ENCODE measurements at places on chromosomes 1 and 21. TPM values are rescaled to one million over a fixed set of nuclear protein-coding genes. Genes with fewer than 3 reads are reported as not detected.

Gene NGF
- 1.6 TPM for total RNA-seq

DNA sequence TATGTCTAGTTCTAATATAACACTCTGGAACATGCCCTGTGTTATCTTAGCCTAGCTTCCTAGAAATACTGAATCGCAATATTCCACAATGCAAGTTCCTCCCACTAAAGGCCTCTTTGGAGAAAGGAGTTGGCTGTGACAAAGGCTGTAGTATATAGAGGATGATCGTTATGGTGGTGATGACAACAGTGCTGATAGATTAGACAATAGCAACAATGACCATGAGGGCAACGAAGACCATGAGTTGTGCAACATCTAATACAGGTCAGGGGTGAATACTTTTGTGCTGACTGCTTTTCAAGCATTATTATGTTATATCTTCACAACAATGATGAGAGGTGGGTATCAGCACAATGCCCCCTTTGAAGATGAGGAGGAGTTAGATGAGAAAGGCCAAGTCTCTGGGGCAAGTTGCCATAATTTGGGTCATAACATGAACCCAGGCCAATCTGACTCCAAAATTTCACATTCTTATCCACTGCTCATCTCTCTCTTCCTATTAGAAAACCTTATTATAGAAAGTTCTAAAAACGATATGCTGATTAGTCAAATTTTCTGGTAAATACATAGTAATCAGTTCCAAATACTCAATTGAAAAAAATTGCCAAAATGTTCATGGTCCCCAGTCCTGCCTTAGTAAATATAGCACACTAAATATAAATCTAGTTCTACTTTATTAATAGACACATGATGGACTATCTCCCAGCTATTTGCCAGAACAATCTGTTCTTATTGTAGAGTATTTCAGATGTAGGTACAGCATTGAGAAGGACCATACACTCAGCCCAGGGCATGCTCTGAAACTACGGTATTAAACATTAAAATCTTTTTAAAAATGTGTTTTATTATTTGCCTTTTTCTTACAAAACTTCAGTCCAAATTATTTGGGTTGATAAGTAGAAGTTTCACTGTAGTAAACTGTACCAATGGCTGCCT is 37.5 kb downstream of the HIVEP3 start:
- DNase-seq = no peak

- DNase-seq = no peak
Measured at GRCh38 chr1:7643530-7643929, 127.6 kb upstream of the VAMP3 start.

Gene HAO2
- total RNA-seq = not detected

- no peak for DNase-seq
Measured at GRCh38 chr1:190852611-190853010, 374.9 kb upstream of the BRINP3 start.

GRCh38 chr1:17112496-17113236 is 6.6 kb downstream of the PADI2 start:
- no peak for DNase-seq

- DNase-seq = no peak
Measured at GRCh38 chr21:40936178-40936577, 89.2 kb upstream of the DSCAM start.

DNA sequence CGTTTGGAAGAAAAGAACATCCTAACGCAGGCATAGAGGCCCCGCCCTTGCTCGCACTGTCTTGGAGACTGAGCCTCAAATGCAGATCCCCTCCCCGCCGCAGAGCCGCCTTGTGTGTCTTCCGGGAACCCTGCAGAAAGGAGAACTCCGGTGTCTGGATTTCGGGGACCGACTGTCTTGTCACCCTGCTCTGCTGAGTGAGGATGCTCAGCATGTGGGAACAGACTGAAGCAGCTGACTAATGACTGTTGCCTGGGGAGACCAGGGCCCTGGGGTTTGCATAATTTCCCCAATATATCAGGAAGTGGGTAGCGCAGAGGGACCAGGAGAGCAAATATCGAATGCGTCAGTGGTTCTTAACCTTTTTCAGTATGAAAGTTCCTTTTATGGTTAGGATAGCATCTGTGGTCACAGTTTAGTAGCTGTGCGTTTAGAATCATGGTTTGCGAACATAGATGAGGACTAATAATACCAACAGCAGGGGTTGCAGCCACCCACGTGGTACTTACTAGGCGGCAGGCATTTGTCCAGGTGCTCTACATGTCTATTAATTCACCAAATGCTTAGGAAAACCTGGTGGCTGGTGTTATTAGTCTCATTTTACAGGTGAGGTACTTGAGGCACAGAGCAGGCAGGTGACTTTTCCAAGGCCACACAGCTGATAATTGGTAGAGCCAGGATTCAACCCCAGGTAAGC is 14.3 kb downstream of the GPR137B start:
- DNase-seq = no peak

DNA sequence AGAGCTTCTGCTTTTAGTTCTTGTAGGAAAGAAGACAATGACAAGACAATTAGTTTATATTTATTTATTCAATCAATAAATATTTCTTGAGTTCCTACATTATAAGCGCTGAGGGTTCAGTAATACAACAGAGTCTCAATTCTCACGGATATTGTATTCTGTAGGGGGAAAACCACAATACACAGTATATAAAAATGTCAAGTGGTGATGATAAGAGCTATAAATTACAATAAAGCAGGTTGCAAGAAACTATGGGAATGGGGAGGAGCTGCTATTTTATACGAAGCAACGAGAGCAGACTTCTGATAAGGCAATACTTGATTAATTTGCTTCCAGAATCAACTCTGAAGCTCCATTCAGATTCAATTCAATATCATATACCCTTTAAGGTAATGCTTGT is 10.6 kb upstream of the XCL1 start:
- DNase-seq = no peak

- DNase-seq = no peak
Measured at GRCh38 chr1:109500941-109501381, 7.1 kb downstream of the CYB561D1 start.

GRCh38 chr1:206514813-206515387 is 7.6 kb downstream of the RASSF5 start:
- no peak for DNase-seq

GRCh38 chr1:204081791-204082513 is 9.0 kb downstream of the SOX13 start:
- DNase-seq = no peak

Data from NCI-H460 (cell line).